T-helper 9 cell (primary cell): ENCODE measurements at places on chromosomes 12 and 14.

DNA sequence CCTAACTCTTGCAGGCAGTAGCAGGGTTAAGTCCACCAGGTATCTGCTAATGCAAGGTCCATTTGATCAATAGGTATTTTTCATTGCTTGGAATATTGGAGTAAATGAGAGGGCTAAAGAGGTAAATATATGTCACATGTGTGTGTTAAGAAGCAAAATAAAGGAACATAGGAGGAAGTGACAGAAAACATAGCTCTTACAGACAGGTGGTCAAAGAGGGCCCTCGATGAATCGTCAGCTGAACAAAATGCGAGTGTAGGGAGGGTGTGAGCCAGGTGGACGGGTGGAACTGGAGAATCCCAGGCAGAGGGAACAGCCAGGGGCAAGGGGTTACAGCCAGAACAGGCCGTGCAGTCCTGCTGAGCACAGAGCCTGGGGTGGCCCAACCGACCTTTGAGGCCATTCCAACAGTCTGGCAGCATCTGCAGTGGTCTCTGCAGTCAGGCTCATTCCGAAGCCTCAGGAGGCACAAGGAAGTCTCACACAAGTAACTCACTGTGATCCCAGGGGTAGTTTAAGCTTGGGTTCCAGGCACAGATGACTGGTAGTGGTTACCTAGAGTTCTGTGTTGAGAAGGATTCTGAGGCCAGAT lies 43.2 kb downstream of the CCDC88C start:
- DNase-seq, result no peak

GRCh38 chr12:99957866-99958466 lies 26.8 kb downstream of the ANKS1B start:
- DNase-seq, result no peak

- DNase-seq, result no peak
Measured at GRCh38 chr14:54652605-54653052, 85.7 kb downstream of the SAMD4A start.

DNA sequence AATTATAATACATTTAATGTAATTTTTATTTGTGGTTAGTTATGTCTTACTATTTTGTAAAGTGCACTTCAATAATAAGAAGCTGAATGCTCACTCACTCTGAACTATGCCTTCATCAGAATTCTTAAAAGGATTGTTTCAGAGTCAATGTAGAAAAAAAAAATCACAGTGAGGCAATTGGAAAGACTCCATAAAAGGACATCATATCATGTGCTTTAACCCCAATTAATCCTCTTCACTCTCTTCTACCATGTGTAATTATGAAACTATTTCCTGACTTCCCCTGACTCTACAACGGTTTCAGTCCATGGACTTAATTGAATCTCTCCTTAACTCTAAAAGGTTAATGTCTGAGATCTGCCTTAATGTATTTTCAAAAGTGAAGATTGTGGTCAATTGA lies 250.4 kb upstream of the ALG10 start:
- no peak for DNase-seq

DNA sequence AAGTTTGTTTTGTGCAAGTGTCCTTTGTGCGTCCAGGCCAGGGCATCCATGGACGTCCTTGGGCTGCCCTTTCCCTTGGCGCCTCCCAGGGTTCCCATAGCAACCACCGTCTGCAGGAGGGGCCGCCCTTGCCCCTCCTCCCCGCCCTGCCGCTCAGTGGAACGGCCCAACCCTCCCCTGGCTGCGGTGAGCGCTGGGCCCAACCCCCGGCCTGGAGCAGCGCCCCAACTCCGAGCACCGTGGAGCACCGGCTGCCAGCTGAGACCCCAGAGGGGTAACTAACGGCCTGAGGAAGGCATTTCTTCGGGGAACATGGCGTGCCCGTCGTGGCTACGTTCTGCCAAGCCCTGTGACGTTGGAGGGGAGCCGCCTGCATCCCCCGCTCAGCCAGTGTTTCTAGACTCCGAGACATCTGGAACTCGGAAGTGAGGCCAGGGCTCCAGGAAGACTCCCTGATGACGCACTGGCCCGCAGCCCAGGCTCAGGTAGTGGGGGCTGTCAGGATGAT lies 5.3 kb upstream of the ACACB start:
- DNase-seq, result peak; percentile 27

GRCh38 chr12:109378569-109378968 lies 30.9 kb downstream of the MYO1H start:
- DNase-seq, result no peak

DNA sequence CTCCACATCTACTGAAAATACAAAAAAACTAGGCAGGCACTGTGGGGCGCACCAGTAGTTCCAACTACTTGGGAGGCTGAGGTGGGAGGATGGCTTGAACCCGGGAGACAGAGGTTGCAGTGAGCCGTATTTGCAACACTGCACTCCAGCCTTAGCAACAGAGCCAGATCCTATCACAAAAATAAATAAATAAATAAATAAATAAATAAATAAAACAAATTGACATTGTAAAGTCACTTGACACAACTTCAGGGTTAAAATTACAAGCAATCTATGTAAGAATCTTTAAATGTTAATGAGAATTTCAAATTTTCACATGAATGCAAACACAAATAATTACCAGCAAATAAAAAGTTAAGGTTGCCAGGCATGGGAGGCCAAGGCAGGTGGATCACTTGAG lies 11.1 kb downstream of the ATXN2 start:
- DNase-seq, result no peak

DNA sequence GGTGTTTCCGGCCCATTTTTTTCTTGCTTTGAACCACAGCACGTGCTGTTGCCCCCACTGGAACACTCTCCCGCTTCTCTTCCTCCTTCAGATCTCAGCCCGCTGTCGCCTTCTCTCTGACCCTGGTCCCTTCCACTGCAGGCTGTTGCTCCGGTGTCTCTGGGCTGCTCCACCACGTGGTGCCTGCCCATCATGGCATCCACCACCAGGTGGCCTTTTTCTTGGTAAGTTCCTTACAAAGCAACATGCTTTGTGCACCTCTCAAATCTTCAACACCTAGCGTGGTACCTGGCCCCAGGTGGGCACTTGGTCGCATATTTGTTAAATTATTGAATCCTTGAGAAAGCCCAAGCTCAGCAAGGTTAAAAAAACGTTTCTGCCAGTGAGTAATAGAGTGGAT lies 19.1 kb downstream of the TUNAR start:
- no peak for DNase-seq

DNA sequence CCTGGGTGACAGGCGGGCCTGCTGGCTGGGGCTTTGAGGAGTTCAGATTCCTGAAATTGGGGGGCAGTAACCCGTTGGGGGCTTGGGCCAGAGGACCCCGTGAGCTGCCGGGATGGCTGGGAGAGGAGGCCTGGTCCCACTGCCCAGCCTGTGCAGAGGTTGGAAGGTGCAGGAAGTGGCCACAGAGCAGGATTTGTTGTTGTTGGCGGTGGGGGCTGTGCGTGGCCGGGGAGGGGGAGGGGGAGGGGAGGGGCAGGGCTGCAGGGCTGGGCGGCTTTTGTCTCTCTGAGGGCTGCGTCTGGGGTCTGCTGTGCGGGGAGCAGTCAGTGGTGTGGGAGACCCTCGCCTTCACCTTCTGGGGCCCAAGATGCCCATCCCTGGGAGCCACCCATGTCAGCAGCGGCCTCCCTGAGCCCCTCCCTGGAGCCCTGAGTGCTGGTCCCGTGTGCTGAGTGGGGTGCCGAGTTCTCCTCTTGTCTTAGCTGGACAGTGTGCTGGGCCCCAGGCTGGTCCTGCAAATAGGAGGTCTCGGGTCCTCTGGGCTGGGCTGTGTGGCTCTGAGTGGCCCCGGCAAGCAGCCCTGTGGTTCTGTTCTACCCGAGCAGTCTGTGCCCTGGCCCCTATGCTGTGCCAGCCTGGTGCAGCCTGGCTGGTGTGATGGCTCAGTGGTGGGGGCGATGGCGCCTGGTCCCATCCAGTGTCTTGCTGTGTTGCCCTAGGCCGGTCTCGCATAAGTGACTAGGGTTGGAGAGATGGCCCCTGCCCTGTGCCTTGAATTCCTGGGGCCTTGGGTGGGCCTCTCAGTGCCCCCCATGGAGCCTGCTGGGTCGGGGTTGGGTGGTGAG lies 10.3 kb downstream of the KIF26A start:
- no peak for DNase-seq

DNA sequence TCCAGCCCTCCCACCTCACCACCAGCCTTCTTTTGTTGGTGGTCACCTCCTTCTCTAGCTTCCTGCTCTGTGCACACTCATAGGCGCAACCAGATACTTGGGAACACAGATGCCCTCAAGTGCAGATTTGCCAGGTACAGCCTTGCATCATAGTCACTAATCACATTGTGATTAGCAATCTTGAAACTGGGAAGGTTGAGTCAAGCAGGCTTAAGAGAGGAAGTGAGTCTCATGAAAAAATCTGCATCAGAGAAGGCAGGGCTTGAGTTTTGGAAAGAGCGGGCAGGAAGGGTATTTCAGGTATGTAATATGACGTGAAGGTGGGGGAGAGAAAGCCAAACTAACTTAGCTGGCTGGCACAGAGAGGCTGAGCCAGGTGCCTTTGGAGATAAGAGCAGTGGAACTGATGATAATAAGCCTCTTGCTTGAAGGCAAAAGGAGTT lies 2.7 kb upstream of the RABGGTA start:
- DNase-seq, result no peak

- DNase-seq, result no peak
Measured at GRCh38 chr14:78292003-78292402, 121.8 kb downstream of the NRXN3 start.

- peak; percentile 60 for DNase-seq
Measured at GRCh38 chr12:104720339-104721038, 237.6 kb downstream of the SLC41A2 start.

GRCh38 chr12:75315518-75315917 lies 14.6 kb downstream of the CAPS2 start:
- DNase-seq, result no peak

DNA sequence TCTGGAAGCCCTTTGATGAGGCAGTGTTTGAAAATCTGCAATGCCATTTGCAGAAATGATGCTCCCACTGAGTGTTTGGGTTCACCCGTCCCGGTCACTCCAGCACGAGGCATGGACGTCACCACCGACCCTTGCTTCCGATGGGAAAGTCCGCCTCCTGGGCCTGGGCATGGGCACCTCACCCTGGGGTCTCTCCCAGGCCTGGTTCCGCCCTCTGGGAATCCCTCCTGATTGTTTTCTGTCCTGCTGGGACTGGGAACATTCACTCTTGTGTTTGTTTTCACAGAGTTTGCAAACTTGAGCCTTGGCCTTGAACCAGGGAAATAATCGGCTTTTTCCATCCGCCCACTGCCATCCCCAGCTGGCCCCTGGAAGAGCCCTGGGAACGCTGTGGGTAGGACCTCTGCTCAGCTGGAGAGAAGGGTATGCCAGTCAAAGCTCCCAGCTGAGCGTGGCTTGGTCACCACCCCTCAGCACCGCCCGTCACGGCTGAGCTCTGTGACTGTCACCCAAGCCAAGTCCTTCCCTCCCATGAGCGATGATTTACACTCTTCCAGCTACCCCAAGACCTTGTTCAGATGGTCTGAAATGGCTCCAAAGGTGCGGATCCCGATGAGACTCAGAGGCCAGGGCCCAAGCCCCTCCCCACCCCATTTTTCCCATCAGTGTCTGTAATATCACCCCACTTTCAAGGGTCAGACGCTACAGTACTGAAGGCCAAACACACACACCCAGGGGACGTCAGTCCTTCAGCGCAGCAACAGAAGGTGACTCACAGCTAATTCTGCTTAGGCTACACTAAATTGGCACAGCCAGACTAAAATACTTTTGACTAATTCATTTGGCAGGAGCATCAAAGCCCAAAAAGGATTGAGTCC lies 34.1 kb upstream of the FZD10 start:
- no peak for DNase-seq

DNA sequence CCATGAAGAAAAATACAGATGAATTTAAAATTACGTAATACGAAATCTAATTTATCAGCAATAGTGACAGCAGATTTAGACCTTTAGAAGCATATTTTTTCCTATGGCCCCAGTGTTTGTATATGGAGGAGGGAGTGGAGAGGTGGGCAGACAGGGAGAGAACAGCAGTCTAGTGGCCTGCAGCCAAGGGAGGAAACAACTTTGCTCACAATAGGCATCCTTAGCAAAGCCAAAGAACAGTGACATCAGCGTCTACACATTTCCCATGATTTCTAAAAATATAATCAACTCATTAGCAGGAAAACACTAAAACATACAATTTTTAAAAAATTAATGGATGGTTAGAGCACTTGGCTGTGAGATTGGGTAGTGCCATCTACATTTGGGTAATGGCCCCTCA lies 622.6 kb upstream of the ATP2B1 start:
- DNase-seq, result no peak

- no peak for DNase-seq
Measured at GRCh38 chr14:78007160-78007559, 163.0 kb upstream of the NRXN3 start.
